ENCODE measurements at places on chromosomes 2 and 18.

DNA sequence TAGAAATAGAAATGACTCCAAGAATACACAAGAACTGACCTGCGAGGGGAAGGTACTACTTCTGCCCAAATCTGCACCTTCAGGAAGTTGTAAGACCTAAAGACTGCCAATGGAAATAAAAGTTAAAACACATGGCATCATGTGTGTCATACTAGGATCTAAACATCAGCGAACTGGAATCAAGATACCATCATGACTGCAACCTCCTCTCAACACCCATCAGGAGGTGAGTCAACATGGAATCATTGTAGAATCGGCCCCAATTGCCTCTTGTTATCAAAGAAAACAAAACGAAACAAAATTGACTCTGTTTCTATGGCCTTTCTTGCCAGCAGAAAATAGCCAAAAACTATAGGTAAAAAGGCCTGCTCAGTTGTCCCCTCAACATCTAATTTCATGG is 15.1 kb downstream of the RDH14 start:
- DNase-seq = peak; percentile 39

DNA sequence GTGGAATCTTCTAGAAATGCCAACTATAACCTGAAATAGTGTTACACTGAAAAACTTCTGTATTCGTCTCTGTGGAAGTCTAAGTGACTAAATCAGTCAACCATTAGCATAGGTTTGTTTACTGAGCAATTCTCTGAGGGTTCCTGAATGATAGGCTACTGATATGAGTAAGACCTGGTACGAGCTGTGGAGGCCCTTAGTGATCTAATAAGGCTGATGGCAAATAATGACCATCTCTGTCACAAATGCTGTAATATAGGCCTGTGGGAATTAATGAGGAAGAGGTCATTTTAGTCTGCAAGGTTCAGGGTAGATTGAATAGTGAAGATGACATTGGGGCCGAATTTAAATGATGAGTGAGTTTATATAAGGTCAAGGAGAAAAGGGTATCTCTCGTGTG is 82.5 kb downstream of the MGAT5 start:
- DNase-seq = no peak

DNA sequence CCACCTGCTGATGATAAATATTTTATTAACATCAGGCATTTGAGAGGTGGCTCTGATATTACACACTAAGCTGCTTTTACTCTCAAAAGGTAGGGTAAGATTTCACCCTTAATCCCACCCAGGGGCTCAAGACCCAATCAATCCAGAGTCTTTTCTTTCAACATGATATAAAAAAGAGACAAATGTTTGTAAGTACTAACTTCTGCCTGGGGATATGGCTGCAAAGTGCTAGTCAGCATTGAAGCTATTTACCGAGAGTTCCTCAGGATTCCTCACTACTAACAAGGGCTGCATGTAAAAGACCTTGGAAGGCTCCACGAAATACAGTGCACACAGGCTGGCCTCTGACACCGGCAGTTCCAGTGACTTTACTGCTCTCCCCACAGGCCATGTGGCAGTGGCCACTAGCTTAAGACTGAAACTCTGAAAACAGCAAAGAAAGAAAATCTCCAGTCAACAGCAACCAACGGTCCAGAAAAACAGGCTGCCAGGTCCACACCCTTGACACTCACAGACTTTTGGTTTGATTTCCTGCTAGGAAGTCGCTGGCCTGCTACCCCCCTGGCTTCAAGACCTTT is 11.2 kb downstream of the MREG start:
- DNase-seq = no peak

DNA sequence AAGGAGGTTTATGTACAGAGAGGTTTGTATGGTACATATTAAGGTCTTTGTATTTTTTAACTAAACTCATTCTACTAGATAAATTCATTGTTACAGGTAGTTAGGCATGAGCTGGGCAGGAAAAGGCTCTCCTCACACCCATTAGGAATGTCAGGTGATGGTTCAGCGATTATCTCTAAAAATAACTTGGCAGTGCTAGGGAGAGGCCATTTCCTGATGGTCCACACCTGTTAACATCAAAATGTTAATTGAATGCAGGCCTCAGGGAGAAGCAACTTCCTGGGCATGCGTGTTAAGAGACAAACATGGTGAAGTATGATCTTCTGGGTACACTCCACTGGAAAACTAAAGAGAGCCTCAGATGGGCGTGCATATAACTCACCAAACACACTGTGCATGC is 73.6 kb downstream of the ARL6IP6 start:
- DNase-seq = no peak

DNA sequence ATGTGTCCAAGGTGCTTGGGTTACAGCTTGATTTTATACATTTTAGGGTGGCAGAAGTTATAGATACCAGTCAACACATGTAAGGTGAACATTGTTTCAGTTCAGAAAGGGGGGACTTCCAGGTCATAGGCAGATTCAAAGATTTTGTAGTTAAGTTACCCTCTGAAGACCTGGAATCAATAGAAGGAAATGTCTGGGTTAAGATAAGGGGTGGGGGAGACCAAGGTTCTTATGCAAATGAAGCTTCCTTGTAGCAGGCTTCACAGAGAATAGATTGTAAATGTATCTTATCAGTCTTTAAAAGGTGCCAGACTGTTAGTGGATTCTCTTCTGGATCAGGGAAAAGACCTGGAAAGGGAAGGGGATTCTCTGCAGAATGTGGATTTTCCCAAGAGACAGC is 42.4 kb downstream of the BMPR2 start:
- DNase-seq = no peak

GRCh38 chr2:25437881-25438662 is 96.3 kb upstream of the DNMT3A start:
- DNase-seq = no peak

- no peak for DNase-seq
Observed at GRCh38 chr2:62415019-62415431, 91.0 kb downstream of the TMEM17 start.

GRCh38 chr2:8414946-8415879 is 266.6 kb upstream of the ID2 start:
- DNase-seq = no peak

GRCh38 chr2:101781791-101782426 is 84.4 kb downstream of the MAP4K4 start:
- DNase-seq = no peak

GRCh38 chr2:129765326-129765677 is 214.2 kb upstream of the RAB6C start:
- DNase-seq = no peak

- DNase-seq = no peak
Observed at GRCh38 chr18:63107931-63108330, 211.6 kb downstream of the BCL2 start.

DNA sequence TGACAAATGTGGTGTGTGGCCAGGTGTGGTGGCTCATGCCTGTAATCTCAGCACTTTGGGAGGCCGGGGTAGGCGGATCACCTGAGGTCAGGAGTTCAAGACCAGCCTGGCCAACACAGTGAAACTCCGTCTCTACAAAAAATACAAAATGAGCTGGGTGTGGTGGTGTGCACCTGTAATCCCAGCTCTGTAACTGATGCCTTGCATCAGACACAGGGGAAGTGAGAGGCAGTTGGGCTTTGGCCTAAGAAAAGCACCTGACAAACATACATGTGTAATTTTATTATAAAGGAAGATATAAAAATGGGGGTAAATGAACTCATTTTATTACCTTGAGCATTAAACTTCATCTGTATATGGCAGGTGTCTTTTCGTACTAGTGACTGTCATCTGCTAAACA is 66.7 kb upstream of the FAM136A start:
- no peak for DNase-seq

DNA sequence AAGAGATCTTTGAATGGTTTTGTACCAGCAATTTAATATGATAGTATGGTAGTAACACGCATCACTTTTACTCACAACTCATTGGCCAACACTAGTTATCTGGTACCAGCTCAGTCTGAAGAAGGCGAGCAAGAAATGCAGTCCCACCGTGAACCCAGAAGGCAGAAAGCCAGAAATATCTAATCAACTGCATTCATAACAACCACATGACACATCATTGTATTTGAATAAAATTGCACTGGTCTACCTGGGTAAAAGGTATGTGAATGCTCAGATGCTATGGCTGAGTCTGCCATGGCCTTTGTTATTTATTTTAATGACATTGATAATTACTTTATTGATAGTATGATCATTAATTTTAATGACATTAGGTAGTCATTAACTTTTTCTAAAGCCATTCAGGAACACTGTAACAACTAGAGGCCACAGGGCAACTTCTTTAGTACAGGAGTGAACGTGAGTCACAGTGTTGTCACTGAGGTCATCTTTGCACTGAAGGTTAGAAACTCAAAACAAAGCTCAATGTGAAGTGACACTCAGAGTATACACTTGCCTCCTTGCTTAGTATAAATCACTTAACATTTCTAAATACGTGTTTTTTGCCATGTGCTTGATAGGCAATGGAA is 475.6 kb upstream of the TNP1 start:
- DNase-seq = no peak

- DNase-seq = peak; percentile 14
Observed at GRCh38 chr2:48144777-48145176, 238.5 kb upstream of the FBXO11 start.

- no peak for DNase-seq
Observed at GRCh38 chr18:69267895-69268294, 132.8 kb upstream of the DOK6 start.

GRCh38 chr18:9539283-9539682 is 64.0 kb downstream of the RALBP1 start:
- DNase-seq = no peak

GRCh38 chr18:59141294-59142068 is 1.8 kb downstream of the SEC11C start:
- DNase-seq = no peak

DNA sequence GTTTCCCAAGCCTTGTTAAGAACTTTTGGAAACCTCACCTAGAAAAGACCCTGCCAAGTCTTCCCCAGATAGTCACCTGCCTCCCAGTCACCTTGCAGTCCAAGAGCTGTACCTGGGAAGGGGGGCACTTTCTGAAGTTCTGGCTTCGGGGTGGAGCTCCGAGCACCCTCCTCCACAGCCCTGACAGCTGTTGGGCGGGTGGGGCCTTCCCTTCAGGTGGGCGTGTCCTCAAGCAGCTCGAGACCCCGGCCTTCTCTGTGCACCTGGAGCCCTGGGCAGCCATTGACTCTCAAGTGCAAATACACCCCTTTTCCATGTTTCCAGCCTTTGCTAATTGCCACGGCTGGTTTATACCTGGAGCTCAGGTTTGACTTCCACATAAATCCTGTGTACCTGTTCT is 37.0 kb upstream of the IGFBP5 start:
- DNase-seq = no peak

- no peak for DNase-seq
Observed at GRCh38 chr2:128394007-128394730, 75.5 kb upstream of the HS6ST1 start.

GRCh38 chr2:48306409-48307284 is 223.3 kb upstream of the STON1 start:
- DNase-seq = no peak

- DNase-seq = no peak
Observed at GRCh38 chr2:230158468-230158867, 61.3 kb downstream of the SP110 start.

DNA sequence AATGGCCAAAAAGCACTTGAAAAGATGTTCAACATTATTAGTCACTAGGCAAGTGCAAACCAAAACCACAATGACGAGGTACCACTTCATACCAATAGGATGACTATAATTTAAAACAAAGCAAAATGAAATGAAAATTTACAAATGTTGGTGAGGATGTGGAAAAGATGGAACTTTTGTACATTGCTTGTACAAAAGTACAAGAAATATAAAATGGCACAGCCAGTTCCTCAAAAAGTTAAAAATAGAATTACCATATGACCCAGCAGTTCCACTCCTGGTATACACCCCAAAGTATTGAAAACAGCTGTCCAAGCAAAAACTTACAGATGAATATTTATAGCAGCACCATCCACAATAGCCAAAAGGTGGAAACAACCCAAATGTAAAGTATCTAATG is 107.8 kb upstream of the XPO1 start:
- peak; percentile 48 for DNase-seq

DNA sequence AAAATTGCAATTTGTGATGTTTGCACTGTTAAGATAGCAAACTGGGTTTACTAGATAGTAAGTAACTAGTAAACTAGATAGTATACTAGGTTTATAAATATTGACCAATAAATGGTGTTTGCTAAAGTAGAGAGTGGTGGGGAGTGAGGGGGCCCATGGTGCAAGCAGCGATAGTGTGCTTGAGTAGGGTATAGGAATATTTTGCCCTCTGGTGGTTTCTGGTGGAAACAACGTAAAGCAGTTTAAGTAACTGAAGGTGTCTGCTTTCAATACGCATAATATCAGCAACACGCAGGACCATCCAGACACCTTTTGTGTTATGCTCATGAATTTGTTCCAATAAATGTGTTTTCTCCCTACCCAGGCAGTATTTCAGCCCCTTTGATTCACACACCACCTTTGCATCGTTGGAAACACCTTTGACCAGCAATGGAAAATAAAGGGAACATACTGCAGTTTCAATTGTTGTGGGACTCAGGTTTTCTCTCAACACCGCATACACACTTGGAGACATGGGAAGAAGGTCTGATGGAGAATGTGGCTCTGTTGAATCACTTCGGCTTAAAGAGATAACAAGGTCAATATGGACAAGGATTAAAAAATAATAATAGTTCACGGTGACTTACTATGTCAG is 16.7 kb upstream of the STAT1 start:
- DNase-seq = no peak

GRCh38 chr2:149258531-149258930 is 71.9 kb upstream of the LYPD6 start:
- no peak for DNase-seq

DNA sequence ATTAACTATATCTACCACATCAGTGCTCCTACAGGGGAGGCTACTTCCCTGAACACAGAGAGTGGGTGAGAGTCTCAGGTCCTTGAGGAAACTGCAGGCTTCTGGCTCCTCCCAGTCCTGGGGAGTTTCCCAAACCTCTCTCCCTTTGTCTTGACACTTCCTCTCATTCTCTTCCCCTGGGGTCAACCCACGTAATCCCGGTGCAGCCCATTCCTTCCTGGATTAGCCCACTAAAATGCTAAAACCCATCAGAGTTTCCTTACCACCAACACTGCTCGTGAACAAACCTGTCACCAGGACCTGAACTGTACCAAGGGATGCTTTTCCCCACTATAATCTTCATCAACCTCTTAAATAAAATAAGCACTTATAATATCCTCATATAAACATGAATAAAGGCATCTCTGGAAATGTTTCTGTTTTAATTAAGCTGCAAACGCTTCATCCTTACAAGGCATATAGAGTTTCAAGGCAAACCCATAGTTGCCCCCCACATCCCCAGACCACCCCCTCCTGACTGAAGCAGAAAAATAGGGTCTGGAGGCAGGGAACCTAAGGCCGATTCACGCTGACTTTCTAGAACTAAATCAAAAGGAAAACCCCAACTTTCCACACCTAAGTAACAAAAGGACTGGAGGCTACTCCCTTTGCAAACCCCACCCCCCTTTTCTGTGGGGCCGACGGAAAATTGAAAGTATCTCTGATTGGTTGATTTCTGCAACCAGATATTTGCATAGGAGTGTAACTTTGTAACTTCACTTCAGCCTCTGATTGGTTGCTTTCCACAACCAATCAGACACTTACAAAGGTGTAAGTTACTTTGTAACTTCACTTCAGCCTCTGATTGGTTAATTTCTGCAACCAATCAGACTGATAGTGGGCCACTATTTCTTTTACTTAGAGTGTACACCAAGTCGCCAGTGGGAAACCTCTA is 19.0 kb downstream of the TMSB10 start:
- DNase-seq = no peak

GRCh38 chr2:117760916-117761315 is 53.6 kb upstream of the DDX18 start:
- DNase-seq = no peak

- DNase-seq = no peak
Observed at GRCh38 chr2:147368306-147368705, 476.5 kb upstream of the ACVR2A start.
